ENCODE measurements at places on chromosomes 3 and 15.
A peak's percentile ranks its signal among the peaks of the same experiment; 100 is the strongest.

DNA sequence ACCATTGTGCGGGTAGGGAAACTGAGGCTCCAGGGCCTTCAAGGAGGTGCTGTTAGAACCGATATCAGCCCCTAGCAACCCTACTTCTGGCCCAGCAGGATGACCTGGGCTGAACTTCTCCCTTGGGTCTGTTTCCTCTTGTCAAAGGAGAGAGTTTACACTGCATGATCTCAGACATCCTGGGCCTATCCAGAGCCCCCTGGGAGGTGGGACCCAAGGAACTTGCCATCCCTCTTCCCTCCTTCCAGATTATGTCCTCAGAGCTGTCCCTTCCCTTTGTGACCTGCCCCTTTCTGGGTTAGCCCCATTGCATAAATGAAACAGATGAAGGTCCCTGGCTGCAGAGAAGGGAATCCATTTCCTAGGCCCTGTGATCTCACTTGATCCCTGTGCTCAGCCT is 12.3 kb upstream of the DNAH1 start:
- DNase-seq, result no peak

DNA sequence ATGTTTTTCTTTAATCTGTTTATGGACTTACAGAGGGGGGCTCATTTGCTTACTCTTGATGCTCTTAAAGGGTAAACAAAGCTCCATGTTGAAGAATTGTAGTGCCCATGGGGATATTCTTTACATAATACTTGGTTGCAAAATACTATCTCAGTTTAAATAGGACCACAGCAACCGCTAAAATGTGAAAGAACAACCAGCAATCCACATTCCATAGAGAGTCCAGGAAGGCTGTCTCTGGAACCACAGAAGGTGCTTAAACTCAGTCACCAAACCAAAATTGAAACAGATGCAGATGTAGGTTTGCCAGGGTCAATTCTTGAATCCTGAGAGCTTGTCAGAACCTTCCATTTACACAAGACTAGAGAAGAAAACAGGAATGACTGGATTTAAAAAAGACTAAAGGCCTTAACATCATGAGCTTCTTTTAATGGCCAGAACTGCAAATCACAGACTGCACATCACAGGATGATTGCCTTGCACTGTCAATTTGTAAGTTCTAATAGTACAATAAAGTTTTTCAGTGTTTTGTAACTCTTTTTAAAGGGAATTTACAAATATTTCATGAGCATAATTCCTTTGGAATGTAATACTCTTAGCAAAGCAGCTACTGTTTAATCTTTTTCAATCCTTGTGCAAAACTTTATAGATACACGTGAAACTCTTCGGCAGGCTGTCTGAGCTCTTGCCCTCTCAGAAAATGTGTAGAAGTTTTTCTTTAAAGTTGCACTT is 661.6 kb downstream of the SI start:
- DNase-seq, result no peak

- DNase-seq, result no peak
Measured at GRCh38 chr3:48630407-48630806, 4.9 kb downstream of the SLC26A6 start.

- DNase-seq, result peak; percentile 69
Measured at GRCh38 chr15:40307421-40308211, at the start of gene PLCB2. TSS of gene PLCB2 (minus strand) at chr15:40307935. CDS start at chr15:40307672, 263 bp downstream.

DNA sequence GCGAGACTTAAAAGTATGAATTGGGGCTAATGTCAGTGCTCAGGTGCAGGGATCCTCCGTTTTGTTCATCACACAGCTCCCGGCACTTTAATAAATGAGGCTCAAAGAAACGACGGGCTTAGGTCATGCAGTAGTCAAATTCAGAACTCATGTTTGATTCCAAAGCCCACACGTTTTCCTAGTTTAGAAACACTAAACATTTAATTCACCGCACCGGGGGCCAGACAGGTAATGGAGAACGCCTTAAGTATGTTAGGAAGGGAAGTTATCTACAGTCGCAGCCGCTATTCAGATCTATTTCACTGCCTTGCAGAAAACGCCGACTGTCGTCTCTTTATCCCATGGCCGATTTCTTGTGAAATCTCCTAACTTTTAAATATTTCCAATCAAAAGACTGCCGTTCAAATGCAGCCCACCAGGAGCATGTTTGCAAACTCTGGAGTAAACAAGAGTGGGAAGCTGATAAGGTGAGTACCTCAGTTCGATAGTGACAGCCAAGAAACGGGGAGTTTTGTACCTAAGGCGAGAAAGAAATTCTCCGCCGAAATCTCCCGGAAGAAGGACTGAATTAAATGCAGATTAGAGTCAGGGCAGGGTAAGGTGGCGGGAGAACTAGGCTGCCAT is 569 bp downstream of the HIGD2B start:
- no peak for DNase-seq
